Stimulated activated CD4-positive, alpha-beta T cell treated with anti-CD3 and anti-CD28 coated beads, Interleukin-4, amount 100 ng/mL, for 24 hours (primary cell): ENCODE measurements at places on chromosomes 11 and 22.

DNA sequence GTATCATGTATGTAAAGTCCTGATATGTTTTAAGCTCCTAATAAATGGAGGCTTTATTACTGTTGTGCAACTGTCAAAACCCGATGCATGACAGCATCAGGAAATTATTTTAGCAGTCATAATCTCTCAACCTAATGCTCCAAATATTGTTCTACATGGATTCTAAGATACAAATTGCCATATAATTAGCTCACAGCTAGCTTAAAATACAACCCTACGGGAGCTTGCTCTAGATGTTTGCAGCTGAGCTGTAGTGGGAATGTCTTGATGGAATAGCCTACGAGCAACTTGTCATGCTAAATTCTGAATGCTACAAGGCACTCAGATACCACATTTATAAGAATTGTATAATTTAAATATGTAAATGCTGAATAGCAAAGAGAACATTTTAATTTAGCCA, 109.8 kb downstream of the STK33 start:
- DNase-seq = no peak

DNA sequence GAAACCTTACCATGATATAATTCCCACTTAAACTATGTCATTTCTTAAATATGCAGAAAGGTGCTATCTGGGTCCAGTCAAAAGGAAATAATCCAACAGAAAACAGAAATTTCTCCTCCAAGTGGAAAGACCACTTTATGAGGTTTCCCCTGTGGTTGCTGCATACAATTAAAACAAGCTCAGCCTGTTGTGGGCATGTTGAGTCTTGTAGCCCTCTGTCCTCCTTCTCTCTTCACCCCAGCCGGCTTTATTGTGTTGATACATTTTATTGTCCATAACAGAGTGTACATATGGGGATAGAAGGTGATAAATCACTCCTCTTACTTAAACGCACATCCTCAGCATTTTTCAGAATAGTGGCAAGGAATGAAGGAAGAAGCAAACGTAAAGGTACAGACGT, 126.0 kb upstream of the MTNR1B start:
- no peak for DNase-seq

DNA sequence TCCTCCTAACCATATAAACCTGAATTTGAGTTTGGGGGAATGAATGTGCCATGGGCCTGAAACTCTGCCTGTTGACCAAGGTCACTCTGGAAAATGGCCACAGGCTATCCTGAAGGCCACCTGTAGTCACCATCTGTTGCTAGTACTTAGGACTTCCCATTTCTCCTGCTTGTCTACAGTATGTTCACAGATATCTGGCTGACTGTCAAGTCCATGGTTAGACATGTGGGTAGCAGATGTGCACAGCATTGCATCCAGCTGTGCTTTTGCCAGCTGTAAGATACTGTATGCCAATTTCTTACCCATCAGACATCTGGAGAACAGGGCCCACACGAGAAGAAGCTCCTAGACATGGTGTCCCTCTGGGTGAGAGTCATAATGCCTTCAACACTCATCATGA, 475.4 kb downstream of the INSC start:
- DNase-seq = no peak

GRCh38 chr11:131178596-131178995, 191.8 kb upstream of the NTM start:
- no peak for DNase-seq

DNA sequence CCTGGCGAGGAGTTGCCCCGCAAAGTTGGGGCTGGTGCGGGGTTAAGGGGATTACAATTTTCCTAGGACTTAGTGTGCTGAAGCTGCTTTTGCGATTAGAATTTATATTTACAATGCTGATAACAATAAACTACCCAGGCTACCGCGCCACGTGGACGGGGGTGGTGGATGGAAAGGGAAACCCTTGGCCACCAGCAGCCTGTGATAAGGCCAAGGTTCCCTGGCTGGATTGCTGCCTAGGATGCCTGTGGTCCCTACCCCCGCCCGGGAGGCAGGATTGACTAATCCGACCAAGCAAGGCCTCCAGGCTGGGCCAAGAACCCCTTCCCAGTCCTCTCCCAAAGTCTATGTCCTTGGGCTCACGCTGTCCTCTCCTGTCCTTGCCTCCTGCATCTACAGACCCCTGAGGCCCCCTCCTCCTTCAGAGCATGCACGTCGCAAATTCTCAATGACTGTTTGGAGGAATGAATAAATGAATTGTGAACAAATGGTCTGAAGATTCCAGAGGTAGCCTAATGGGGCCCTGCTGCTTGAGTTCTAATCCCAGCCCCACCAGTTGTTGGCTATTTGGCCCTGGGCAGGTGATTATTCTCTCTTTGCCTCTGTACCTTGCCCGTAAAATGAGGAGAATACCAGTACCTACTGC, 7.6 kb upstream of the CHKA start:
- DNase-seq = no peak

GRCh38 chr22:34950489-34950888, 115.5 kb upstream of the ISX start:
- DNase-seq = no peak

DNA sequence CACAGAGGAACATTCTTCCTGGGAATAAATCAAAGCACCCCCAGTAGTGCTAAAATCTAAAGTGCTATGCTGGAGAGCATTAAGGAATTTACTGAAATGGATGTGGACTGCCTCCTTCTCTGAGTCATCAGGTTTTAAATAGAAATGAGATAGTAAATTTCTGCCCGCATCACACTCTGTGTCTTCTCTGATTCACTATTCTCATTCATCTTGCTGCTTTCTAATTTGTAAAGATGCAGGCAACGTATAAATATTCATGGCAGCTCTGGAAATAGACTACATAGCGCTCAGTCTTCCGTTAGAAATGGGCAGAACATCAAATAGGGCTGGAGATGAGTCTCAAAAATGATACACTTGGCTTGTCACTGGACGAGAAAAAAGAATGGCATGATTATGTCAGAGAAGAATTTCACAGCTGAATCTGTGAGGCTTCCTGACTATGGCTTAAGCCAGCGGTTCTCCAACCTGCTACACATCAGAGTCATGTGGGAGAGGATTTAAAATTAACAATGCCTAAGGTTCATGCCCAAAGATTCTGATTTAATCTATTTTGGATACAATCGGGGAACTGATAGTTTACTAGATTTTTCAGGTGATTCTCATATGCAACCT, 178.2 kb downstream of the LRRC4C start:
- no peak for DNase-seq

DNA sequence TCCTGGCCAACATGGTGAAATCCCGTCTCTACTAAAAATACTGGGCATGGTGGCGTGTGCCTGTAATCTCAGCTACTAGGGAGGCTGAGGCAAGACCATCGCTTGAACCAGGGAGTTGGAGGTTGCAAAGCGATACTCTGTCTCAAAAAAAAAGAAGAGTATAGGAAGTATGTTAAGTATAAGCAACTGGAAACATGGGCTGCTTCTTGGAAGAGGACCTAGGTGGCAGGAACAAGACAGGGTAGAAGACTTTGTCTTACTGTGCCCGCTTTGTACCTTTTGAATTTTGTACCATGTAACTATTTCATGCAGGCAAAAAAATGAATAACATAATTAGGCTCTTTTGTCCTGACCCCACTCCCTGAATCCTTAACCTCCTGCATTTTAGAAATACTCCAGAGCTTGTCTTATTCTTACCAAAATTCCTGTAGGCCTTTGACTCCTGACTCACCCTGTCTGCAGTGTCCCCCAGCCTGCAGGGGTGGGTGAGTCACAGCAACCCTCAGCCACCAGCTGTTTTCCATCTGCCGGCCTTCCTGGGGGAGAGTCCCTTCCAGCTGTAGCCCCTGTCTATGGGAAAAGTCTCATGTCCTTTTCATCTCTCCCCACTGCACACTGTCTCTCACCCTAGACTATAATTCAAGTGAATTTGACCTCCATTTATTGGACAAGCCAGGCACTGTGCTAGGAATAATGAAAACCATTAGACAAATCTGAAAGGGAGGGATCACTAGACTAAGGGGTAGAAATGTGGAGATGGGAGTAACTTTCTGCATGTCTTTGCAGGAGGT, 41.8 kb downstream of the TXN2 start:
- DNase-seq = peak; percentile 40
